ENCODE measurements at places on chromosomes 16 and 17. TPM values are rescaled to one million over a fixed set of nuclear protein-coding genes. Genes with fewer than 3 reads are reported as not detected.

CDK3 gene
- total RNA-seq = 10.5 TPM

PDF gene
- total RNA-seq = 1.8 TPM

NPIPA8 gene
- total RNA-seq = 12.2 TPM

KRTAP4-11 gene
- not detected for total RNA-seq

Measured in motor neuron (in vitro differentiated cells).